Mammary epithelial cell (primary cell): ENCODE measurements at places on chromosomes 3 and 15.

DNA sequence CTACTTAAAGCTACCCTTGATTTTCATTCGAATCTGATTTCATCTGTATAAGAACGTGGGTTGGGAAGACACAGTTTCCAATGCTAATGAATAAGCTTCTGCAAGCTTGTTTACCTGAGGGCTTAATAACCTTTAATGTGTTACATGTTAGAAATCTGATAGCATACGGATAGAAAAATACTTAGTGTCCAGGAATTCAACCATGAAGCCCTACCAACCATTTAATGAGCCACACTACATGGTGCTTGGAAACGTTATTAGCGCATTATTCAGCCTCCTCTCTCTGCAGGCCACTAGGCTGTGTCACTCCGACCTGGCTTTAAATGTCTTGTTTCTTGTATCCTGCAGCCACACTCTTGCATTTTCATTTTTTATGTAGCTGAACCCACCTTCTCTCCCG, 1.6 kb downstream of the FAM81A start:
- no peak for DNase-seq

GRCh38 chr15:79834495-79834894, 62.3 kb downstream of the MTHFS start:
- no peak for DNase-seq

- DNase-seq, result no peak
Measured at GRCh38 chr15:96792216-96792615, 461.7 kb downstream of the NR2F2 start.

GRCh38 chr3:127612966-127613365, 14.8 kb downstream of the MCM2 start:
- DNase-seq, result no peak

- no peak for DNase-seq
Measured at GRCh38 chr3:149376718-149377407, 586 bp downstream of the TM4SF1 start.

GRCh38 chr15:79265987-79266579, 16.4 kb upstream of the ANKRD34C start:
- DNase-seq, result no peak

DNA sequence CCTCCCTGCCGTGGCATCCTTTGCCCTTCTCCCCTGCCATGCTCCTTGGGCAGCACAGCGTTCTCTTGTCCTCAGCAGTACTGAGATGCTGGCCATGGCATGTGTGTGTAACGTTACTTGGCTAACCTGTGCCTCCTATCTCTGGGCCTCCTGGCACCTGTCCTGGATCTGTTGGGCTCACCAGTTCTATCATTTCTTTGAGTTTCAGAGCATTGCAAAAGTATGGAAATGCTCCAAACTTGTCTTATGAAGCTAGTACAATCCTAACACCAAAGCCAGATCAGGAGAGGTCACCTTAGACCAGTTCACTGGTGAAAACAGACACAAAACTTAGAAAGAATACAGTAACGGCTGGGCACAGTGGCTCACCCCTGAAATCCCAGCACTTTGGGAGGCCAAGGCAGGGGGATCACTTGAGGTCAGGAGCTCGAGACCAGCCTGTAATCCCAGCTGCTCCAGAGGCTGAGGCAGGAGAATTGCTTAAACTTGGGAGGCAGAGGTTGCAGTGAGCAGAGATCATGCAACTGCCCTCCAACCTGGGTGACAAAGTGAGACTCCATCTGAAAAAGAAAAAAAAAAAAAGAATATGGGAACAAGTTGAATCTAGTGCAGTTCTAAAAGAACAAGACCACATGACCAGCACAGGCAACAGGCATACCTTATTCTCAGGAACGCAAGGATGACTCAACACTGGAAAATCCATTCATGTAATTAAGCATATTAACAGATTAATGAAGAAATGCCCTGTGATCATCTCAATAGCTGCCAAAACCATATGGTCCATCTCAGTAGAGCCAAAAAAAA, 62.4 kb upstream of the TRPM1 start:
- DNase-seq, result peak; percentile 92

GRCh38 chr3:47554335-47554734, 24.3 kb downstream of the CSPG5 start:
- no peak for DNase-seq

DNA sequence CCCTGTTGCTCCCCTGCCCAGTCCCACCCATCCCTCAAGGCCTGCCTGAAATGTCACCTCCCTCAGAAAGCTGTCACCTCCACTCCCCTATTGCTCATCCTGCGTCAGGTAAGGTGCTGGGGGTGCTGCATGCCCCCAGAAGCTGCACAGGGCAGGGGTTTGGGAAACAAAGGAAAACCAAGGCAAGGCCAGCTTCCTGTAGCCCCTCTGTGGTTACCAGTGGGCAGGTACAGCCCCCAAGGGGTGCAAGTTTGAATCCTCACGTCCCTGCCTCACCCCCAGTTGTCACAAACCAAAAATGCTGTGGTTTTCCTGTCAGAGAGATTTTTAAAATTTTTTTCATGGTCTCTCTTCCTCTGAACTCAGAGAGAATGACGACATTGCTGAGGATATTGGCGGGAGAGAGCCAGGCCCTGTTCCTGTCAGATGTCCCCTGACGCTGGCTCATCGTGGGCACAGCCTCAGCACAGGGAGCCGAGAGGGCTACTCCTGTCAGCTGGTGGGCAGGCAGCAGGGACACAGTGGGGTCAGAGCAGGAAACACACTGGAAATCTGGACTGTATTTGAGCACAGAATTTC, 27.0 kb downstream of the PSTPIP1 start:
- DNase-seq, result no peak

DNA sequence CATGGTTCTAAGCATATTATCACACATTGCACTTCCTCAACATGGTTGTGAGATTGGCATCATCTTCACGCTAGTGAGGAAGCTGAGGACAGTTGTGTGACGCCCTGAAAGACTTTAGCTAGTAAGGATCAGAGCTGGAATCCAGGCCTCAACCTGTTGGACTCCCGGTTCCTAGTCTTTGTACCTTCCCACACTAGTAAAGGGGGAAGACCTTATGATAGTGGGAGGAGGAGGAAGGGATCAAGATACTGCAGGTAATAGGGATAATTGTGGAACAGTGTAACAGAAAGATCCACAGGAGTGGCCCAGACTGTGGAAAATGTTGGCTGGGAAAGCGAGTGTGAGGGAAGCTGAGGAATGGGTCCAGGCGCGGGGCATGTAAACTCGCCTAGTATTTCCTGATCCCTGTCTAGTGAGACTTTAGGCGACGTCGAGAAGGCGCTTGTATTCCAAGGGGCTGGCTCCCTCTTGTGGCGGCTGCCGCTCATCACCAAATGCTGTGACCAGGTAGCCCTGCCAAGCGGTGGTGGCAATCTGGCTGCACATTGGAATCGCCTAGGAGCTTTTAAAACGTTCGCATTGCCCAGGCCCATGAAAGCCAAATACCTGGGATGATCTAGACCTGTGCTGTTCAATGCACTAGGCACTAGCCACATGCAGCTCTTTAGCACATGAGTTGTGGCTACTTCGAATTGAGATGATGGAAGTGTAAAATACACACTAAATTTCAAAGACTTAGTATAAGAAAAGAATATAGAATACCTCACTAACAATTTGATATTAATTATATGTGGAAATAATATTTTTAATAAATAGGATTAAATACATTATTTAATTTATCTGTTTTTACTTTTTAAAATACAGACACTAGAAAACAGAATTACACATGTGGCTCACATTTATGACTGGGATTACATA, 38.8 kb upstream of the CLDN18 start:
- DNase-seq, result peak; percentile 50

GRCh38 chr3:104696470-104696869, 670.2 kb upstream of the ALCAM start:
- no peak for DNase-seq

DNA sequence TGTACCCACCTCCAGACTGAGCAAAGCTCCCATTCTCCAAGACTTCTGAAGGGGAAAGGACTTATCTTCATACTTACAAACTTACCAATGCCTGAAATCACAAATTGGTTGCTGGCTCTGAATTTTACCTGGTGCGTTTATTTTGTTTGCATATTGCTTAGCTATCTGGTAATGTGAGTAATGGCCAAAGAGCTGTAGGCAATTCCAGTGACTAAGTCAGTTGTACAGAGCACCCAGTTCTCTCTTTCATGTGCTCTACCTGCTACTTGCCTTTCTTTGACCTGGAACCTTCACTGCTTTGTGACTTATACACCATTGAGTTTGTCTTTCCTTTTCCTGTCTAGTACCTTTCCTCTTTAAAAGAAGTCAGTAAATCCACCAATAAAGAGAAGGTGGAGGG, 755.9 kb upstream of the LMCD1 start:
- peak; percentile 5 for DNase-seq

- DNase-seq, result no peak
Measured at GRCh38 chr15:32701863-32702262, 15.9 kb upstream of the GREM1 start.

DNA sequence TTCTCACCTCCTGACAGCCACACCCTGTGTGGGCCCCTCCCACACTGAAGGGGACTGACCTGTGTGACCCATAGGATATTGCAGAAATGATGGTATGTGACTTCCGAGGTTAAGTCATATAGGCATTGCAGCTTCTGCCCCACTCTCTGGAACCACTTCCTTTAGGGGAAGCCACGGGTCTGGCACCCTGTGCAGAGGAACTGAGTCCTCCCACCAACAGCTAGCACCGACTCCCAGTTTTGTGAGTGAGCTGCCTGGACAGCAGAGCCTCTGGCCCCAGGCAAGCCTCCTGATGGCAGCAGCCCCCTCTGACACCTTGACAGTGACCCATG, 24.6 kb upstream of the SLC6A6 start:
- DNase-seq, result no peak
